IPS-NIHi11 (cell line): ENCODE measurements at places on chromosomes 12 and 14.
A peak's percentile ranks its signal among the peaks of the same experiment; 100 is the strongest.

GRCh38 chr14:69288011-69288771 lies 28.2 kb downstream of the GALNT16 start:
- DNase-seq: peak; percentile 53

GRCh38 chr14:70514168-70515069 lies 20.4 kb downstream of the ADAM20 start:
- no peak for DNase-seq

DNA sequence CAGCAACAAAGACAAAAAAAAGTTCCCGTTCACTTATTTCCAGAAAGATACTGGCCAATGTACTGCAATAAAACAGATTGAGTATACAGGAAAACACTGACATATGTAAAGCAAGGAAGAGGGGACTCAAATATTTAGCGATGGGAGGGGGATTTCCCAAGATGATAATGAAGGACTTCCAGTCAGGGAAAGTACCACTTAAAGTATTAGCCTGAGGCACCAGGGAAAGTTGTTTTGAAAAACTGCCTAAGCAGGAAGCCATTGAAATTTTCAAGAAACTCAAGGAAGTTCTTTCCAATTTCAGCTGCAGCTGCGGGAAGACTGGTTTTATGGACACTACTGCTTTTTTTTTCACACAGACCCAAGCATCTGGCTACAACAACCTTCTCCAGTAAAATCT lies 1007.4 kb upstream of the NOVA1 start:
- DNase-seq: no peak

- DNase-seq: no peak
Observed at GRCh38 chr14:23074906-23075305, 17.6 kb upstream of the CDH24 start.

DNA sequence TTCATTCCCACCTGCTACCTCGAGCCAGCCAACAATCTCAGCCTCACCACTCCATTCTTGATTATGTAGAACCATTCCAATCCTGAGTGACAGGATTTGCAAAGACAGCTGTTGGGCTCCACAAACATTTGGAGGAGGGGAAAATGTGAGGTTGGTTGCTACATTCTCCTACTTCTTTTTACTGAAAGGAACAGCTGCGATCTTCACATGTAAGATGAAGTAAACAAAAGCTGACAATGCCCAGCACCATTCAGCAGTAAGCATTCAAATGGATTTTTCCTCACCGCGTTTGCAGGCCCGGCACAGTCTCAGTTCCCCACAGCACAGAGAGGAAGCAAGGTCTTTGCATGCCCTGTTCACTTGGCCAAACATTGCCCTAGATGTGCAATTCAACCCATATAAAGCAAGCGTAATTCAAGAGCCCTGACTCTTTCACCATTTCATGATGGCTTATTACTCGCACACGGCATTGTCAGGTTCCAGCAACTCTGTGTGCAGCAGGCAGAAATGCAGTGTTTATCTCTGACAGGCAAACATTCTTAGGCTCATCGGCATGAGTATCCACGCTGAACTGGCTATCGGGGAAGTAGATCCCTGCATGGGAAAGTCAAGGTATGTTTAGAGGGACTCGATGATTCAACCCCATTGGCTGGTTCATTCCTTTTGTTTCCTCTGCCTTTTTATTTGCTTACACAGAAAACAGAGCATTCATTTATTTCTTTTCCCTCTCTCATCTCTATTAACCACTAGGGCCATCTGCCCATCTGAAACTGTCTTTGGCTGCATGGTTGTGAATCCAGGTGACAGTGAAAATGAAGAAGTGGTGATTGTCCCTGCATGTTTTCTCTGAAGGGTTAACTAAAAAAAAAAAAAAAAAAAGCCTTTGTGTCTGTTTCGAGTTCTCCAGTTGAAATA lies 236.1 kb upstream of the PLEKHG7 start:
- DNase-seq: peak; percentile 36

- DNase-seq: peak; percentile 61
Observed at GRCh38 chr12:23055004-23055403, 430.0 kb downstream of the ETNK1 start.

- DNase-seq: peak; percentile 25
Observed at GRCh38 chr14:106459971-106460730, 933.8 kb downstream of the TMEM121 start.

- peak; percentile 23 for DNase-seq
Observed at GRCh38 chr14:105411985-105412770, 7.4 kb upstream of the MTA1 start.

- DNase-seq: no peak
Observed at GRCh38 chr12:50052964-50053363, 4.4 kb upstream of the ASIC1 start.

DNA sequence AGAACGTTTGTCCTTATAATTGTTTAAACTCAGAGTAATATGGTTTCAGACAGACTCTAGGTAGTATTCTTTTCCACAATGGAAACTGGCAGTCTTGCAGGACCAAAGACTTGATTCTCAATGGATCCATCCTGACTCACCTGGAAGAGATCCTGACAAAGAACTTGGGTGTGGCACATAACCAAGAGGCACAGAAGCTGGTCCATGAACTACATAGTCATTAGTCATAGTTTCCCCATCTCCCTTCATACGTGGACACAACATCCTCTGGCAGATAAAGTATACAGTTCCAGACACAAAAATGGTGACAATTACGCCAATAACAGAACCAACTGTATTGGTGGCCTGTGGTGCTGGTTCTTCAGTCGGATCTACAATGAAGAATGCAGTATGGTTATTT lies 55.8 kb downstream of the BCL2L14 start:
- DNase-seq: no peak

DNA sequence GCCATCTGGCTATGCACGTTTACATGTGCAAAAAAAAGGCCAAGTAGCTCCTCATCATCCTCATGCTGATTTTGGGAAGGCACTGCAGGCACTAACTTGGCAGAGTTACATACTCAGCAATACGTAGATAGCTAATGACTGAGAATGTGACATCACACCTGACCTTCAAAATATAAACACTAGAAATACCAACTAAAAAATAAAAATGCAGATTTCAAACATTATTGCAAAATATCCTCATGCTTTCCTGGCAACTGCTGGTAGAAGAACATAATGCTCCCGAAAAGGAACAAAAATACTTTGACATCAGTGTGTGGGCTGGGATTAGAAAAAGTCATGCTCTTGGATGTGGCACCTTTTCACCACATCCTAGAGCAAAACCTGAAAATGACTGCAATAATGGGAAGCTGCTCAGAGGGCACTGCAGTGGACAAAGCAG lies 153.2 kb upstream of the ABCD2 start:
- DNase-seq: no peak

DNA sequence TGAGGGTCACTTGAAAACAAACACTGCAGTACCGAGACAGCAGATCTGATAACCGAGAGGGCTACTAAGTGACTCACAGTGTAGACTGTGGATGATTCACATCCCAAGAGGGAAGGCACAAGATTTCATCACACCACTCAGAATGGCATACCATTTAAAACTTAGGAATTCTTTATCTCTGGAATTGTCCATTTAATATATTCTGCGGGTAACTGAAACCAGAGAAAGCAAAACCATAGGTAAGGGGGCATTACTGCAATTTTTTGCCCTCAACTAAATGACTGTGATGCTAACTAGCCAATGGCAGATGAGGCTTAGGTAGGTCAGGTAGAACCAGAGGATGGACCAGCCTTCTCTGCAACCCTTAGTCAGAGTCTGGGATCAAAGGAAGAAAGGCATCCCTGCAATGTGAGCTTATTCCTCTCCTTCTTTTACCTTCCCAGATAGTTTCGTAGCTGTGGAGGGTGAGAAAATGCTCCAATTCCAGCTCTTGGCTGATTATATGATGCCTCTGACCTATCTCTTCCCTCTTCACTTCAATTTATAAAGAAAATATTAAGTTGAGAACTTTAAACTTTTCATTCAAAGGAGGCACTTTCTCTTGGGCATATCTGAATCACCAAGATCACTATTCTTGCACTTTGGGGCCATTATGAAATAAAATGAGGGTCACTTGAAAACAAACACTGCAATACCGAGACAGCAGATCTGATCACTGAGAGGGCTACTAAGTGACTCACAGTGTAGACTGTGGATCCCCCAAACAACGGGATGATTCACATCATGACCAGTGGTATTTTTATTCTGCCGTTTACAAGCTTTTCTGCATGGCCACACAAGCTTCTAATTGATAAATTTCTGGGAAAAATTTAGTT lies 6.8 kb downstream of the ART4 start:
- no peak for DNase-seq
